ENCODE measurements at places on chromosomes 16 and 17. TPM values are rescaled to one million over a fixed set of nuclear protein-coding genes. Genes with fewer than 3 reads are reported as not detected.

DNA sequence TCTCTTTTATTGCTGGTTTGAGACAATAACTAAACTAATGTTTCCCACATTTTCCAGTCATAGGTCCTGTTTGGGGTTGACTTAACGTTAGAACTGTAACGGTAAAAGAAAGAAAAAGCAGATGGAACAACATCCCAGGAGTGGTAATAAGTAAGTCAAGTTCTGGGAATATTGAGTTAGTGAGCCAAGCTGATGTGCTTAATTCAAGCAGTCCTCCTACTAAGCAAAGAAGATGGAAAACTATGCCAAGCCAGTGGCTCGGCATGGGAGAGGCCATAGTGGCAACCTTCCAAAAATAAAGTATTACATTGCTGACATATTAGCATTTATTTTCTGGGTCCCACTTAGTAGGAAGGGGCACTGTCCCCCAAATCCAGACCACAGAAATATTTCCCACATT is 161.7 kb upstream of the CDH5 start:
- no peak for DNase-seq

TP53TG3B gene
- total RNA-seq: not detected

DNA sequence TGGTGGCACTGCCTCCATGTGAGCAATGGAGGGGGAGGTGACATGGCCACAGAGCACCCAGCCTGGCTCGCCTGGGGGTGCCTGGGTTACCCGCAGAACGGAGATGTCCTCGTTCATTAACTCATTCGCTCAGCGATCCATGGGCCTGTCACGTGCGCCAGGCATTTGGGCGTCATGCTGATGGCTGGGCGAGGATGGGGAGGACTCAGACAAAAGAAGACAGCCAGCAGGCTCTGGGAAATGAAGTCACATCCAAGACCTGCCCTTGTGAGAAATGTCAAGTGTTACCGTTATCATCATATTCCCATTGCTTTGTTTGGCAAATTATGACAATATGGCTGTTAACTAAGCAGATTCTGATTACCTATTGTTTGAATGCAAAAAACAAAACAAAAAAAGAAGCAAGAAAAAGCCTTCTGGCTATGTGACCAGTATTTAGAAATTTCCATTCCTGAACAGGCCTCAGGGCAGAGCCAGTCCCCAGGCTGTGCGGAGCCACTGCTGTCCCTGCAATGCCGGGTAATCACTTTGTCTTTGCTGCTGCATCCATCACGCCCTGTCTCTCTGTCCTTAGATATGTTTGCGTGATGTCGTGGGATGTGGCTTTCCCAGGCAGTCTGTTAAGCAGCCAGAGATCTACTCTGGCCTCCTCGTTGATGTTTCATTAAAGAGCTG is 57.9 kb downstream of the CMIP start:
- no peak for DNase-seq

DNA sequence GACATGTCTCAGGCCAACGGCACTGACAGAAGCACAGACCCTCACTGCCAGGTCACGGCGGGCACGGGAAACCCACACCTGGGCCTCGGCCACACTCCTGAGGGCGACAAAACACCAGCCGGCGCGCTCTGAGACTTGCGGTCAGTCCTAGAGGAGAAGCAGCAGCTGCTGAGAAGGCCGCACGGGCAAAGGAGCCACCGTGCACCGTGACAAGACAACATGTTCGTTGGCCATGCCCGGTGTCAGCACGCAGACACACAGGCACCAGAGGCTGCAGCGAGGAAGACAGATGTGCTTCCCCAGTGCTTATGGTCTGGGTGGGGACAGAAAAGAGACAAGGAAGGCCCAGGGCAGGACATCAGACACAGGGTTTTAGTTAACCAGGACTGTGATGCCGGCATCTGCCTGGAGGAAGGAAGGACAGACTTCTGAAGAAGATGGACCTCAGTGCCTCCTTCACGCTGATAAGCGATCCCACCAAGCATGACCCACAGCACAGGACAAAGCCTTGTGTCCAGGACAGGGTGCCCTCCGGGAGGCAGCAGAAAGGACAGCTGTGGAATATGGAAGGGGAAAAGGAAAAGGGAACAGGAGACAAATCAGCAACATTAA is 84.0 kb downstream of the ANKRD11 start:
- DNase-seq: no peak

POLR3E gene
- total RNA-seq: 26.1 TPM

DNA sequence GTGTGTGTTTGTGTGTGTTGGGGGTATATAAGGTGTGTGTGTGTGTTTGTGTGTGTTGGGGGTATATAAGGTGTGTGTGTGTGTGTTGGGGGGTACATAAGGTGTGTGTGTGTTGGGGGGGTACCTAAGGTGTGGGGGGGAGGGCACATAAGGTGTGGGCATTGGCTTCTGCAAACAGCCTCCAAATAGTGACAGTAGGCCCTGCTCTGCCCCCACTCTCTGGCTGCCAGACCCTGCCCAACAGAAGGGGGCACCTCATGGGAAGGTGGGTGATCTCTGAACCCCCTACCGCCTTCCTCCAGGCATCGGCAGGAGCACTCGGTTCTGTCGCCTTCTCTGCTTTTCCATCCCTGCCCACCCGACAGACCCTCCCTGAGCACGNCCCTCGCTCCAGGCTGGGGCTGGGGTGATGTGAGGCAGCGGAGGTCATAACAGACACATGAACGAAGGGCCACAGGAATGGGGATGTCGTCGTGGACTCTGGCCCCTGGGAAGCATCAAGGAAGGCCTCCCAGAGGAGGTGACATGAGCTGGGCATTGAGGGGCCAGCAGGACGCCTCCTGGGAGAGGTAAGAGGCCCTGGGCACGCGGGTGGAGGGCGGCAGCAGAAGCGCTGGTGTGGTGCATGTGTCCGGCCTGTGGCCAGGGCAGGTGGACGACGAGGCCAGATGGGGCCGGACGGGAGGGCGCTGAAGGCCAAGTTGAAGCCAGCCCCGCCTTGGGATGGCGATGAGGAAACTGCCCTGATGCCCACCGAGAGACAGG is 136.6 kb upstream of the RPH3AL start:
- no peak for DNase-seq

DNA sequence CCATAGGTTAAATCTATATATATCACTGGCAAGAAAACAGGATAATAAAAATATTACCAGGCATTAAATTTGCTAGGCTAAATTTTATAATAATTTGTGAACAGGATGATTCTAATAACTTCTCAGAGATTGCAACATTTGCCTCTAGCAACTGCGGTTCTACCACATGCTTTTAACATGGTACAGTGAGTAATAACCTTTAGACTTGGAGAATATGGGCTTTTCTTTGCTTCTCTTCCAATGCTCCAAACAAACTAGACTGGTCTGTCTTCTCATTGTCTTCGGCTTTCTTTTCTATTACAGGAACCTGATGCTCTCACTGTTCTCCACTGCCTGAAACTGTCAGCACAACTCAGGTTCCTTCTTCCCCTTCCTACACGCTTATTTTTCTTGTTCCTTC is 80.6 kb downstream of the CA4 start:
- no peak for DNase-seq

IRX3 gene
- 1.4 TPM for total RNA-seq

DNA sequence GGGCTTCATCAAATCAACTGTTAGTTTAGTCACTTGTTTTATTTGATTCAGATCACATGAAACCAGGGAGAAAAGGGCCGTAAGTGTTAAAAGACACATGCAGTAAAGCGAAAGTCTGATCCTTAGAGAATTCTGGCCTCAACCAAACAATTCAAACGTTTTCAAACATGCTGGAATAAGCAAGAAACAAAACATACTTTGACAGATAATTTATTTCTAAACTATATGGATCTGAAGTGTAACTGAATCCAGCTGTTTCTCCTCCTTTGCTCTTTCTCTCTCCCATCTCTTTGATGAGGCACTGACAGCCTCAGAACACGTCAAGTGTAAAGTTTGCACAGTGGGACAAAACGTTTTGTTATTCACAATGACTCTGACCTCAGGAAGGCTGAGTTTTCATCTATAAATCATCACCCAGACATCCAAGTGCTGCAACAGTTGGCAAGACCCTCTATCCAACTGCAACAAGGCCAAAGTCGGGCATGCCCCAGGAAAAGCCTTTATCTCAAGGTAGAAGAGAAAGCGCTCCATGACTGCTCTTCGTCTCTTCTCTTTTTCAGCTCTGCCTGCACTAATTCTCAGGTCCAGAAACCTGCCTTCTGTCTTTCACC is 267.1 kb upstream of the MYOCD start:
- no peak for DNase-seq

- DNase-seq: no peak
Observed at GRCh38 chr17:74750039-74750326, 1.6 kb downstream of the NHERF1 start.

DNA sequence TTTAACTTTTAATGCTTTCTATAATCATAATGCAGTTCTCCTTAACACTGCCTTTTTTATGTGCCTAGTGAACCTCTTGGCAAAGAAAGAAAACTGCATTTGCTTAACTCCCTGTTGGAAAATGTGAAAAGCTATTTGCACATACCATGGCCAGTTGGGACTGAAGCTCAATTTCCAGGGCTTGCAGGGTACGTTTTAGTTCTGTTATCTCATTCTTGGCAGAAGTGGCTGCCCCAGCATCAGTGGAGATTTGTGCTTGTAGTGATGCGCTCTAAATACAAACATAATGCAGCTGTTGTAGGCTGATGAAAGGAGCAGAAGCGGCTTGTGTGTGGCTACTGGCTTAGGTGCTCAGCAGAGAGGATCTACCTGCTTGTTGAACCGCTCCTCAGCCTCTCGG is 3.7 kb downstream of the KRT24 start:
- DNase-seq: no peak
